ENCODE measurements at places on chromosomes 12 and 14.

GRCh38 chr14:77088645-77089044, 9.4 kb upstream of the CIPC start:
- DNase-seq = no peak

- DNase-seq = no peak
Observed at GRCh38 chr12:47867495-47867941, 37.3 kb downstream of the VDR start.

- no peak for DNase-seq
Observed at GRCh38 chr14:100424504-100425428, 101.6 kb downstream of the SLC25A47 start.

- no peak for DNase-seq
Observed at GRCh38 chr12:8572507-8572906, 31.8 kb upstream of the CLEC4E start.

DNA sequence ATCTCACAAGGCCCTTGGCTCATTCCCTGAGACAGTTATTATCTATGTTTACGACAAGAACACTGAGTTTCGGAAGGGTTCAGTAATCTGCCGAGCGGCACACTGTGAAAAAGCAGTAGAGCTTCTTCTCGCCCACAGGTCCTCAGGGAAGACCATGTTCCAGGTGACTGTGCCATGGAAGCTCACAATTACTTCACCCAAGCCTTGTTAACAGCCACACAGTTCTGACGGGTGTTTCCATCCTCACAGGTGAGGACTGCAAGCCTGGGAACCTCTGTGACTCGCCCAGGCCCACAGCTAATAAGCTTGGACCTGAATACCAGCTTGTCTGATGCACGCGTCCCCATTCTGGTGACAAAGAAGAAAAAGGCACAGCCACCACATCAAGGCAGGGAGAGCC, 15.4 kb downstream of the SETD3 start:
- DNase-seq = no peak

- DNase-seq = no peak
Observed at GRCh38 chr12:31020385-31021166, 53.1 kb upstream of the DDX11 start.

- DNase-seq = peak; percentile 21
Observed at GRCh38 chr12:10361084-10361483, 28.8 kb downstream of the KLRK1 start.

GRCh38 chr14:34722723-34723545, 8.5 kb upstream of the CFL2 start:
- DNase-seq = no peak

GRCh38 chr14:36791402-36791801, 129.7 kb downstream of the PAX9 start:
- no peak for DNase-seq

GRCh38 chr12:109264095-109264942, 44.8 kb downstream of the FOXN4 start:
- peak; percentile 14 for DNase-seq

- DNase-seq = no peak
Observed at GRCh38 chr12:112439769-112440168, 21.0 kb downstream of the PTPN11 start.

- no peak for DNase-seq
Observed at GRCh38 chr12:15928346-15928745, 17.2 kb downstream of the DERA start.

- DNase-seq = no peak
Observed at GRCh38 chr14:60867503-60868172, 113.2 kb downstream of the TRMT5 start.

DNA sequence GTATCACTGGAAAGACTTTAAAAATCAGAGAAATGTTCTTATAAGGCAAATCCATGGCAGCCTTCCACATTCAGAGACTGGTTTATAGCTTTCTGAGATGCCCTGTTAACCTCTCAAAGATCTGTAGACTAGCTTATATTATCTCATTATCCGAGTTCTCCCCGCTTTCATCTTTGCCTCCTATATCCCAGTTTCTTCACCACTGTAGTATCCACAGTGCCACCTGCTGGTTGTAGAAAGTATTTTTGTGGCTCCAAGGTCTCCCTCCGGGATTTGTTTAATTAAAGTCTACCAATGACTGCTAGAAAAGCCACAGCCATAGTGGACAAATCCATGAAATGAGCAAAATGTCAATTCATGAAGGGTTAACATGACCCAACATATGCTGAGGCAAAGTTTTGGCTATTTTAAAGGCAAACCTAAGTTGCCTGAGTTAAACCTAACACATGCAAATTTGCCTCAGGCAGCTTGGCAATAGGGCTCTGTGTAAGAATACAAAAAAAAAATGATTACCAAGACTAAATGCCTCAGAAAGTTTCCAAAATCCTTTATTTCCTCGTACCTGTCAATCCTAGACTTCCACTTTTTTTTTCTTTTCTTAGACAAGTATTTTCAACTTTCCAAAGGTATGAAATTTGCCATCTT, 218.8 kb upstream of the BMP4 start:
- DNase-seq = peak; percentile 43

GRCh38 chr12:94267921-94268471, 119.6 kb downstream of the PLXNC1 start:
- DNase-seq = no peak

DNA sequence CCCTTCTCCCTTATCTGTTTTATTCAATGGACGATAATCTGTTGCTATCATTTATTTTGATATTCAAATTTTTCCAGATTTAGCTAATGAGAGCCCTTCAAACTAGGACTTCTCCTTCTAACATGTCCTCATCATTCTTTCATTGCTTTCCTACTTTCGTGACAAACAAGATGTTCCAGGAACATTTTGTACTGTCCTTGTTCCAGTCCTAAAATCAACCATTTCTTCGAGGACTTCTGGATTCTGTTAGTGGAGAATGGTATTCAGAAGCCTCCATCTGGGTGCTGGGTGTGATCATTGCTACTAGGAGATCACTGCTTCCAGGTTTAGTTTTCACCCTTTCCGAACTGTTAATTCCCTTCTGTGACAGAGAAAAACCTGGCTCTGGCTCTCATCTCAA, 29.5 kb upstream of the FBXO34 start:
- DNase-seq = no peak
